NCI-H460 (cell line): ENCODE measurements at places on chromosomes 1 and 21.

DNA sequence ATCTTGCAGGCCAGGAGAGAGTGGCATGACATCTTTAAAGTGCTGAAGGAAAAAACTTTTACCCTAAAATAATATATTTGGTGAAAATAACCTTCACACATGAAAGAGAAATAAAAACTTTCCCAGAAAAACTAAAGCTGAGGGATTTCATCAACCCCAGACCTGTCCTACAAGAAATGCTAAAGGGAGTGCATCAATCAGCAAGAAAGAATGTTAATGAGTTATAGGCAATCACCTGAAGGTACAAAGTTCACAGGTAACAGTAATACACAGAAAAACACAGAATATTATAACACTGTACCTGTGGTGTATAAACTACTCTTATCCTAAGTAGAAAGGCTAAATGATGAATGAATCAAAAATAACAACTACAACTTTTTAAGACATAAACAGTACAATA, 249.2 kb upstream of the PKN2 start:
- no peak for DNase-seq

DNA sequence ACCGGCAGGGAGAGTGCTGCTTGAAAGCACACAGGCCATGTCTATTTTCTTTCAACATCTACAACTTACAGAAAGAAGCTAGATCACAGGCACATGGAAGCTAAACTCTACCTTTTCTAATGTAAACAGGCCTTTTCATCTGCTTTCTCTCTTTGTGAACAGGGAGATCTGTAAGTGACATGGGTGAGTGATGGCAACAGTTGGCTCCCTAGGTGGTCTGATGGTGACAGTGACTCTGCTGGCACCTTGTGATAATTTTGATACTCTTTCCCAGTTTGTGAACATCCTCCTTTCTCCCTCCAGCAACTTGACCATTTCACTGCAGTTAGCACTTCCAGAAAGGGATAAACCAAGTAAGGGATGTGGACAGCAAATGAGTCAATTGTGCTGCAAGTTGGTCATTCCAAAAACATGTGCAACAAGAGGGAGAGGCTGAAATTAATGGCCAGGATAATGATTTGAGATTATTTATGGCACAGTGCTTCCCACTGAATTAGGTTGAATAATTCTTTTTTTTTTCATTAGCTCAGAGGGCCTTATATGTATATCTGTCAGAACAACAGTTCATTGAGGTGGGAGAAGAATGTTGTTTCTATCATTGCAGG, 89.5 kb downstream of the XCL2 start:
- no peak for DNase-seq

- DNase-seq, result no peak
These were observed 3.6 kb upstream of the RASSF5 start for GRCh38 chr1:206503591-206504362.

- no peak for DNase-seq
These were observed 42.1 kb upstream of the NBPF3 start for GRCh38 chr1:21397813-21398188.

GRCh38 chr1:237219751-237220642, 178.0 kb downstream of the RYR2 start:
- no peak for DNase-seq

GRCh38 chr1:101144671-101145448, 92.0 kb upstream of the S1PR1 start:
- DNase-seq, result no peak

- no peak for DNase-seq
These were observed 31.1 kb upstream of the DISP3 start for GRCh38 chr1:11447903-11448302.

DNA sequence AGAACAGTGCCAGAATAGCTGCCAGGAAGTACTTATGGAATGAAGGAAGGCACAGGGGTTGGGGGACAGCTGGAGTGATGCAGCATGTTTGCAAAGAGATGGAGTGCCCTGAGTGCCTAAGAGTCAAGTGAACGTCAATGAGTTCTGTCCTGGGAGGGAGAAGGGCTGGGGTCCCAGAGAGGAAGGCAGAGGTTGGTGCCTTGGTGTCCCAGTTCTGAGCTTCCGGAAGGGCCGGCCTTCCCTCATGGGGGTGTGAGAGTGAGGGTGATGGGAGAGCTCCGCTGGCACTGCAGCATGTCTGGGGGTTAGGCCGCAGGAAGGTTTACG, 17.6 kb downstream of the NES start:
- no peak for DNase-seq
